Activated naive CD4-positive, alpha-beta T cell treated with anti-CD3 and anti-CD28 coated beads, Interleukin-2, amount 50 U/mL, for 16 hours (primary cell): ENCODE measurements at places on chromosomes 1 and 21.

GRCh38 chr1:14479865-14480264 is 118.6 kb upstream of the KAZN start:
- DNase-seq: no peak

DNA sequence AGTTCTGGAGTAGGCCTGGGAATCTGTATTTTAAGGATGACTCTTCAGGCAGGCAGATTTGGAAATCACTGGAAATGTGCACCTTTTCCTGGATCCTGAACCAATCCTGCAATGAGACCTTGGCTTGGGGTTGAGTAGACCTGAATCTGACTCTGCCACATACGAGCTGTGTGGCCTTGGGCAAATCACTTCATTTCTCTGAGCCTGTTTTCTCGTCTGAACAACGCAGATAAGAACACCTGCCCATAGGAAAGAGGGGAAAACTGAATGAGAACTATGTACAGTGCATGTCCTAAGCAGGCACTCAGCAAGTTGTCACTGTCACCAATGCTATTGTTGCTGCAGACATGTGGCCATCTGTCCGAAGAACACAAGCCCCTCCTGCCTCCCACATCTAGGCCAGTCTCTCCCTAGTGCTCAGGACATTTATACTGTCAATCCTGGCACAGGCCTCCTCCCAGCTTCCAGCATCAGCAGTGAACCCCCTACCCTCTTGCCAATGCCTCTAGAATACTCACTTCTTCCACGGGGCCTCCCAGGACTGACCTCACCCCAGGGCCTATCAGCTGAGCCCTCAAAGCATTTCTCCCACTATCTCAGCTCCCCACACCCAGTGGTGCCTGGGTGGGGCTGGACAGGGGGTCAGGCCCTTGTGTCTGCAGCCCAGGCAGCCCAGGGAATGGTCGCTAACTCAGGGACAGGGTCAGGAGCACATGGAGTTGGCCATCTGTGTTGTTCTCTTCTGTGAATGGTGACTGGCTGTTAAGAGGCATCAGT is 88.8 kb upstream of the ZBTB40 start:
- DNase-seq: no peak

DNA sequence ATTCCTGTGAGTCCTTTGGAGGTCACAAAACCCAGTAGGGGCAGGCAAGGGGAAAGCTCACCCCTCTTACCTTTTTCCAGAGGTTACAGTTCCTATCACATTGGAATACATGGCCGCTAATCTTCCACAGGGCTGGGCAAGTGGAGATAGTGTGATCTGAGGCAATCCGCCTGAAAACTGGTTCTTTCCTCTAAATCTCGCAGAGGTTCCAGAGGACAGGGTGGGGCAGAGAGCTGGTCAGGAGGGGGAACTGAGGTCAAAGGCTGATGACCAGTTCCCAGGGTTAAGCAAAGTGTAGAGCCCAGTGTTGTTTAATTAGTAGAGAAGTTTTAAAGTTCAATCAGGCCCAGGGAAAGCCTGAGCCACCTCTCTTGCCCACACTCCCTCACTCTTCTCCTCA is at the start of gene SERPINC1:
Gene SERPINC1 (minus strand): TSS at position 179 of the 400 bp plus-strand sequence. CDS start 68 bp downstream, at position 111.
- DNase-seq: no peak

GRCh38 chr1:155123801-155124200 is 3.9 kb upstream of the EFNA1 start:
- no peak for DNase-seq

- peak; percentile 75 for DNase-seq
Observed at GRCh38 chr1:9128520-9129265, at the start of gene GPR157. TSS of gene GPR157 (minus strand) at chr1:9129102. CDS start at chr1:9129027, 75 bp downstream.

- no peak for DNase-seq
Observed at GRCh38 chr21:31537872-31538576, 121.5 kb upstream of the SOD1 start.

- DNase-seq: no peak
Observed at GRCh38 chr1:221286399-221286798, 407.2 kb downstream of the HLX start.

DNA sequence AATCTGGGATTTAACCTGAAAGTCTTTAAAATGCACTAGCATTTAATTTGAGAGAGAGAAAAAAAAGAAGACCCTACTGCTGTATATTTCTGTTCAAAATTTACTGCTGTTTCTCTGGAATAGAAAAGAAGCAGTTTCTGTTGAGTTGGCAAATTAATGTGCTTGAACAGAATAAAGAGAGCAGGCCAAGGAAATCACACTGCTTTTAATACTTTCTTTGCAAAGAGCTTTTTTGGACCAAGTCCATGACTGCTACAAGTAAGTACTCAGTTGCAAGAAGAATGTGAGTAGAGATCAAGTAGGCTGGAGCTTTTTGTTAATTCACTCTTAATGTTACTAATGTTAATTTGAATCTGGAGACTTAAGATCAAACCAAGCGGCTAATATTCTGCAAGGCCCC is 336.2 kb upstream of the SGIP1 start:
- no peak for DNase-seq

DNA sequence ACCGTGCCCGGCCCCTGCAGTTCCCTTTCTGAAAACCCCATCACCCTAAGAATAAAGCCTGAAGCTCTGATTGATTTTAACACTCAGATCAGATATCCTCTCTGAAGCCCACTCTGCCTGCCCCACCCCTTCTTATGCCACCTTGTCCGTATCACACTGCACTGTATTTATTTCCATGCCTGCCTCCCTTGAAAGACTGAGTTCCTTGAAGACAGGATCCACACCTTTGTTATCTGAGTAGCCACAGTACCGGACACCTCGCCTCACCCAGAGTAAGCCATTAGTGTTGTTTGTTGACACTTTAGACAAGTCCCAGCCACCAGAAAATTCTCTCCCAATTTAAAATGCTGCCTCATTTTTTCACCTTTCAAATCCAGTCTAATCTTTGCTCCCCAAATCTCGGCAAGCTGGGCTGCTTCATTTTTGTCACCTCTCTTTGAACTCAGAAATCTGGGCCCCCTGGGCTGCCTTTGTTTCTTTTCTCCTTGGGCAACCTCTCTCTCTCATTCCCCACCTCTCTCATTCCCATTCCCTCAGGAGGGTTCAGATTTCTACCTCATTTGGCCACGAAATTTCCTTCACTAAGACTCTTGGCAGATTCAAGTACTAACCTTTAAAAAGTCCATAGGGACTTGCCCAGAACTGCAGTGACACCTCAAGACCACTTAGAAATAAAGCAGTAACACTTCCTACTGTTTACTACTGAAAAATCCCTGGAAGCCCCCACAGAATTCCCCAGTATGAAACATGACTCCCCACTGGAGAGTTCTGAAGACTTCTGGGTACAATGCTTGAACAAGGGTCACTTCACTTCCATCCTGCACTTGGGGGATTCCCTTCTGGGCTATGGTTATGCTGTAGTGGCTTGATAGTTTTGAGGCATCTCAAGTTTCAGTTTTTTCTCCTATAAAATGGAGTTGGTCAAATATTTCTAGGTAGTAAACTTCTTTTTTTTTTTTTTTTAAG is 8.7 kb upstream of the PPP1R15B start:
- no peak for DNase-seq

DNA sequence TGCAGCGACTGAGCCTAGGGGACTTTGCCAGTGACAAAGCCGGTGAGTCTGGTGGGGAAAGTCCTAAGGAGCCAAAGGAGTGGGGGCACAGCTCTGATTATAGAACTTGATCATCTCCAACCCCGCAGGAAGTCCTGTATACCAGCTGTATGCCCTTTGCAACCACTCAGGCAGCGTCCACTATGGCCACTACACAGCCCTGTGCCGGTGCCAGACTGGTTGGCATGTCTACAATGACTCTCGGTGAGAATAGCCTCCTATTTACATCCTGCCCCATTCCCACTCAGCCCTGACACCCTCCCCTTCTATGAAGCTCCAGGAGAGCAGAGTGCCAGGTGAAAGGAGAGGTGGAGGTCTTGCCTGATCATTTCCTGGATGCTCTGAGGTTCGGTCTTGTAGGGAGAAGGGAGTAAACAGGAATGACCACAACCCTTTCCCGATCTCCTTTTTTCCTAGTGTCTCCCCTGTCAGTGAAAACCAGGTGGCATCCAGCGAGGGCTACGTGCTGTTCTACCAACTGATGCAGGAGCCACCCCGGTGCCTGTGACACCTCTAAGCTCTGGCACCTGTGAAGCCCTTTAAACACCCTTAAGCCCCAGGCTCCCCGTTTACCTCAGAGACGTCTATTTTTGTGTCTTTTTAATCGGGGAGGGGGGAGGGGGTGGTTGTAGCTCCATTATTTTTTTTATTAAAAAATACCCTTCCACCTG is 1.2 kb upstream of the PPOX start:
- no peak for DNase-seq

DNA sequence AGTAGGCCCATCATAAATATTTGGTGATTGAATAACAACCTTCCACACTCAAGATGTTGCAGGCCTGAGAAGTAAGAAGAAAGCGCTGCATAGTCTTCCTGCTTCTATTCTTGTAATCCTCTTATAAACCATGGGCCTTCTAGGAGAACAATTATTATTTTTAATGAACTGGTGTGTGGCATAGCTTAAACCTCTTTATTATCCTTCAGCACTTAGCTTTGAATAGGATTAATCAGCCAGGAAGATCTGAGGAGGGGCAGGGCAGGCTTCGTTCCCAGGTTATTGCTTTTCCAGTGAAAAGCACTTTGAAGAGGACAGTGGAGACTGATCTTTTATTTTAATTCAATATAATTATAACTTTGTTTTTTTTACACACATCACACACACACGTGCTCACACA is 42.3 kb downstream of the KIF26B start:
- no peak for DNase-seq

GRCh38 chr1:99005537-99005942 is 879 bp upstream of the PLPPR5 start:
- DNase-seq: no peak

DNA sequence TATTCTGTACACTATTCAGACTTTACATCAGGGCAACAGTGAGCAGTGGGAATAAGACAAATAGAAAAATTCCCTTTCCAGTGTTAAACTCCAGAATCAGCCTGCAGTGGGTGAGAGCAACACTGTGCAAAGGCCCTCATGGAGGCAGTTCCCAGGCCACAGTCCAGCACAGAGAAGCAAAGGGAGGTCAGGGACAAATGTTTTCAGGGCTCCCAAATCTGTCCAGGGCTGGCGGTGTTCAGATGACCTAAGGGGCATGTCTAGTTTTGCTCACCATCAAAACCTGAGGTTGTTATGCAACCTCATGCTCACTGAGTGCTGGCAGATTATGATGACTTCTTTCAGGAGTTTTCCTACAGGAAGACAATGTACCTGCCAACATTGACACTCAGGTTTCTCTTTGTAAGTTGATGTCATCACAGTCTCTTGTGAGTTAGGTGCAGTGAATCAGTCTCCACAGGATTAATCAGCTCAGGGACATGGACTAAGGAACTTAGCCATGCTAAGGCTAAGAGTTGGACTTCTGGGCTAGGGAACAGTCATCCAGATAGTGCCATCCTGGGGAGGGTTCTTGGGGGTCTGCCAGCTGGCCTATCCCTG is 3.6 kb upstream of the LCE5A start:
- no peak for DNase-seq

DNA sequence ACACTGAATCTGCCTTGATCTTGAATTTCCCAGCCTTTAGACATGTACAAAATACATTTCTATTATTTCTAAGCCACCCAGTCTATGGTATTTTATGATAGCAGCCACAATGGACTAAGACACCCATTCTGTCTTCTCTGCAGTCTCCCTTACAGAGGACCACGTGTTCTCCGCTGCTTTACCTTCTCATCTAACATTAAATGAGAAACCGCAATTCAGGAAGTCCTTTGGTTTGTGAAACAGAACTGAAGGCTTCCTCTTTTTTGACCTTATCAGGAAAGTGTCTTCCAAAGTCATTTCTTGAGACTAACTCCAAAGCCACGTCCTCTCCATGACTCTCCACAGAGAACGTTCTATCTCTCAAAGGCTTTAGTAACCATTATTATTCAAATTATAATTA is 560.1 kb downstream of the OMA1 start:
- DNase-seq: no peak

DNA sequence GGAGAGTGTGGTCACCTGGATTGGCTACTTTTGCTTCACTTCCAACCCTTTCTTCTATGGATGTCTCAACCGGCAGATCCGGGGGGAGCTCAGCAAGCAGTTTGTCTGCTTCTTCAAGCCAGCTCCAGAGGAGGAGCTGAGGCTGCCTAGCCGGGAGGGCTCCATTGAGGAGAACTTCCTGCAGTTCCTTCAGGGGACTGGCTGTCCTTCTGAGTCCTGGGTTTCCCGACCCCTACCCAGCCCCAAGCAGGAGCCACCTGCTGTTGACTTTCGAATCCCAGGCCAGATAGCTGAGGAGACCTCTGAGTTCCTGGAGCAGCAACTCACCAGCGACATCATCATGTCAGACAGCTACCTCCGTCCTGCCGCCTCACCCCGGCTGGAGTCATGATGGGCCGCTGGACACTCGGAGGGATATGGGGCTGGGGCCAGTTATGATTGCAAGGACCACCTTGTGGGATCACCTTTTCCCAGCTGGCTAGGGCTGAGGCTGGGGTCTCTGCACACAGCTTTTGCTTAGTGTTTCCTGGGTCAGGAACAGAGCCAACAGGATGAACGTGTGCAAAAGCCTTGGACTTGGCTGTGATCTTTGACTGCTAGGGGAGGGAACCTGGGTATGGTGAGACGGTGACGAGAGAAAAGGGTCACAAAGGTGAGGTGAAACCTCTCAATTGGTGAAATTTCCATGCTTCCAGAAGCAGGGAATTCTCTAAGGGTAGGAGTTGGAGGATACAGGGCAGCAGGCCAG is 4.3 kb upstream of the GNAI3 start:
- no peak for DNase-seq

- DNase-seq: no peak
Observed at GRCh38 chr1:189151361-189151760, 1326.3 kb downstream of the BRINP3 start.

DNA sequence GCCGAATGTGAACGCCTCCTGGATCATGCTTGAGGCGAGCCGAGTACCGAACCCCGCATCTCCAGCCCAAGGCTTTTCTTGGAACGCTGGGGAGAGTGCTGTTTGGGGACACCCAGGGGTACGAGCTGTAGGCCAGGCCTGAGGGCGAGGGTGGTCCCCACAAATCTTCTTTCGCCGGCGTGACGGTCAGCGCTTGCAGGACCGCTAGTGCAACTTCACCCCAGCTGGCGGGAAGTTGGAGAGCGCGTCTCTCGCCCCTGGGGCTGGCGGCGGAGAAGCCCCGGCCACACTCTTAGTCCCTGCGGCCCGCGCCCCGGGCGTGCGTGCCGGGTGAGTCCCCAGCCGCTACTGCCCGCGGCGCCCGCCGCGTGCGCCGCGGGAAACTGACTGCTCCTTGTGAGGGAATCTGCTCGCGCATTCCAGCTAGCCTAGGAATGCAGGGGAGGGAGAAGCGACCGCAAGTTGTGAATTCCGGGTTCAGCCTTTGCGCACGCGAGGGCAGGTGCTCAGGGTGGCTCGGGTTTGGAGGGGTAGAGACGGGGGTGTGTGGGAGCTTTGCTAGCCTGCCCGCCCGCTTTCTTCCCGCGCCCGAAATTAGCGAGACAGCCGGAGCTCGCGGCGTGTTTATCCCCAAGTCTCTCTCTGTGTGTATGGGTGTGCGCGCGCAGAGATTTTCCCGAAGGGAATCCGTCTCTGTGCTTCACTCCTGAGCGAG is 884 bp downstream of the LHX4 start:
- DNase-seq: no peak
